ENCODE measurements at places on chromosomes 1 and 21.

GRCh38 chr21:37075214-37075770 lies 2.2 kb downstream of the TTC3 start:
- no peak for DNase-seq

GRCh38 chr1:32362474-32363313 lies at the start of the genes FAM229A and TSSK3:
FAM229A (minus strand) TSS chr1:32362485; CDS start chr1:32362091, 394 bp downstream.
TSSK3 (plus strand) TSS chr1:32362539; CDS start chr1:32362702, 163 bp downstream.
- no peak for DNase-seq

DNA sequence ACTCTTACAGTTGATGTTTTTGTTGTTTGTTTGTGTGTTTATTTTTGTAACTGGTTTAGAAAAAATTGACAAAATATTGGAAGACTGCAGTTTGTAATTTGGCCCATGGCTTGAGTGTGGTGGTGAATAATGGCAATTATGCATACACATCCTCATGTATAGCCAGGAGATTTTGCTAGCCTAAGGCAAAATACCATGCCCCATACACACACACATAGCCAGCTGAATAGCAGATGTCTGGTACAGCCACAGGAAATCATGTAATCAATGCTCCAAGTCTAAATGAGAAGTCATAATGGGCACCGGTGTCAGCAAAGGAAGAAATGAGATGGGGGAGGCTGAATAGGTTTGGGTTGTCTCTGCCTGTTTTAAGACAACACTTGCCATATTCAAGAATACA lies 135.2 kb upstream of the COA6 start:
- DNase-seq, result no peak

DNA sequence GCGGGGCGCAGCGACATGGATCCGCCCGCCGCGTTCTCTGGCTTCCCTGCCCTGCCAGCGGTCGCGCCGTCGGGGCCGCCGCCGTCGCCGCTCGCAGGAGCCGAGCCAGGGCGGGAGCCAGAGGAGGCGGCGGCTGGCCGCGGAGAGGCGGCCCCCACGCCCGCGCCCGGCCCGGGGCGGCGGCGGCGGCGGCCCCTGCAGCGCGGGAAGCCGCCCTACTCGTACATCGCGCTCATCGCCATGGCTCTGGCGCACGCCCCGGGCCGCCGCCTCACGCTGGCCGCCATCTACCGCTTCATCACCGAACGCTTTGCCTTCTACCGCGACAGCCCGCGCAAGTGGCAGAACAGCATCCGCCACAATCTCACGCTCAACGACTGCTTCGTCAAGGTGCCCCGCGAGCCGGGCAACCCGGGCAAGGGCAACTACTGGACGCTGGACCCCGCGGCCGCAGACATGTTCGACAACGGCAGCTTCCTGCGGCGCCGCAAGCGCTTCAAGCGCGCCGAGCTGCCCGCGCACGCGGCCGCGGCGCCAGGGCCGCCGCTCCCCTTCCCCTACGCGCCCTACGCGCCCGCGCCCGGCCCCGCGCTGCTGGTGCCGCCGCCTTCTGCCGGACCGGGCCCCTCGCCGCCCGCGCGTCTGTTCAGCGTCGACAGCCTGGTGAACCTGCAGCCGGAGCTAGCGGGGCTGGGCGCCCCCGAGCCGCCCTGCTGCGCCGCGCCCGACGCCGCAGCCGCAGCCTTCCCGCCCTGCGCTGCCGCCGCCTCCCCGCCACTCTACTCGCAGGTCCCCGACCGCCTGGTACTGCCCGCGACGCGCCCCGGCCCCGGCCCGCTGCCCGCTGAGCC lies 459 bp downstream of the FOXE3 start:
- DNase-seq, result no peak

DNA sequence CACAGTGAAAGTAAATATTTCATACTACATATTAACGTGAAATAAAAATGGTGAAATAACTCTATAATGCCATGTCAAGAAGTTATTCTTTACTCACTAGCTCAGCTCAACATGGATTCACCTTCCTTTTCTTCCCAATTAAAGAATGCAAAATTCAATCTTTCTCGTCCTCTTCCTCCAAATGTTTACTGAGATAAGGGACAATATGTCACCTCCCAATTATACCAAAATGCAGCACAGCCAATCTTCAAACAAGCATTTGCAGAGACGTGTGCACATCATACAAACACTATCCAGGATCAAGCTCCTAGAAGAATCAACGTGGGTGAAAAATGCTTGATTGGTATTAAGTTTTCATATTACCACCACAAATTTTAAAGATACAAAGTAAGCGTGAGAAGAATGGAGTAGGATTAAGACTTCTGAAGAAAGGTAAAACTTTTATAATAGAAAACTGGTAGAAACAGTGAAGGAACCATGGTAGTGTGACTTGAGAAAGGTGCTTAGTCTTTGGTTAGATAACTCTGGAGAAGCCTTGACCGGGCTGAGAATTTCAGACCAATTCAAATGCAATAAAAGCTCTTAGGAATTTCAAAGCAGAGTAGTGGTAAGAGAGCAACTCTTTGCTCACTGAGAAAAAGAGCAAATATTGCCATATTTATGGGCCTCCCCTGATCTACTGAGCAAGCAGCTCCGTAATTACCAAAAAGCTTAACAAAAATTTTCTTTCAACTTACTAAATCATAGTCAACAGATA lies 7.2 kb downstream of the PTP4A2 start:
- no peak for DNase-seq

GRCh38 chr1:202659541-202659940 lies 50.7 kb downstream of the SYT2 start:
- no peak for DNase-seq

GRCh38 chr1:77779529-77780281 lies at the start of gene MIGA1:
MIGA1 (plus strand) TSS chr1:77779649; CDS start chr1:77783253, 3,604 bp downstream.
- DNase-seq, result peak; percentile 82

GRCh38 chr1:167516404-167517388 lies 1.6 kb downstream of the CD247 start:
- DNase-seq, result no peak

DNA sequence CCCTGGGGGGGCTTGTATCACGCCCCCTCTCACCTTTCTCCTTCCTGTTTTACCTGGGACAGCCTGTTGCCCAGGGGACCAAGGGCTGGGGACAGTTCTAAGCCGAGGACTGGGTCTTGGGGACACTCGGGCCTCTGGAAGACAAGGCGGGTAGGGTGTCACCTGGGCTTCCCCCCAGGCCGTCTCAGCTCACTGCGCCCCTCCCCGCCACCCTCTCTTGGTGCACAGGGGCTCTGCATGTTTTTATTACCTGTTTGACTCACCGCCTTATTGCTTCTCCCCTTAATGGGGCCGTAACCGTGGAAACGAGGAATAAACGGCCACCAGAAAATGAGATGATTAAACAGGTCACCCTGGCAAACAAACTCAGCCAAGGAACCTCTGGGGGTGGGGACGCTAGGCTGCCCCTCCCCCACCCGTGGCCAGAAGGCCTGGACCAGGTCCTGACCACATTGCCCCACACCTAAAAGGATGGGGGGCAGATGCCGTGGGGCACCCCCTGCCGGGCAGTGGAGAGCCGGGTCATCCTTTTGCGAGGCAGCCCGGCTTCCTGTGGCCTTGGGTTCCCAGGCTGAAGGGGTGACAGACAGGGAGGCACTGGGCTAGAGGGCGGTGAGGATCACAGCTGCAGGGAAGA lies 109.9 kb downstream of the CASZ1 start:
- no peak for DNase-seq

DNA sequence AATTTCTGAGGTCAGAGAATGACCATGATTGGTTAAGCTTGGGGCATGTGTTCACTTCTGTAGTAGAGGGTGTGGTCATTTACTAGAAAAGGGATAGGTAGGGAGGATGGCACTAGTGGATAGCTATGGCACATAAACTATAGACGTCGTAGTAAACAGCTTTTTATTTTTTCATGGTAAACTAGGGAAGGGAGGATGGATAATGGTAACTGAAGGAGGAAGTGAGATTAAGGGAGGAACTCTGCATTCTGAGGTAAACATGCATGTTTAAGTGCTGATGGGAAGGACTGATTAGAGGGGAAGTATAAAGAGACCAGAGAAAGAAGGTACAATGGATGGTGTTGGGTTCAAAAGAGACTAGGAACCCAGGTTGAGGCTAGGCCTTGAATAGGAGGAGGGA lies 26.9 kb downstream of the PTGS2 start:
- DNase-seq, result no peak

DNA sequence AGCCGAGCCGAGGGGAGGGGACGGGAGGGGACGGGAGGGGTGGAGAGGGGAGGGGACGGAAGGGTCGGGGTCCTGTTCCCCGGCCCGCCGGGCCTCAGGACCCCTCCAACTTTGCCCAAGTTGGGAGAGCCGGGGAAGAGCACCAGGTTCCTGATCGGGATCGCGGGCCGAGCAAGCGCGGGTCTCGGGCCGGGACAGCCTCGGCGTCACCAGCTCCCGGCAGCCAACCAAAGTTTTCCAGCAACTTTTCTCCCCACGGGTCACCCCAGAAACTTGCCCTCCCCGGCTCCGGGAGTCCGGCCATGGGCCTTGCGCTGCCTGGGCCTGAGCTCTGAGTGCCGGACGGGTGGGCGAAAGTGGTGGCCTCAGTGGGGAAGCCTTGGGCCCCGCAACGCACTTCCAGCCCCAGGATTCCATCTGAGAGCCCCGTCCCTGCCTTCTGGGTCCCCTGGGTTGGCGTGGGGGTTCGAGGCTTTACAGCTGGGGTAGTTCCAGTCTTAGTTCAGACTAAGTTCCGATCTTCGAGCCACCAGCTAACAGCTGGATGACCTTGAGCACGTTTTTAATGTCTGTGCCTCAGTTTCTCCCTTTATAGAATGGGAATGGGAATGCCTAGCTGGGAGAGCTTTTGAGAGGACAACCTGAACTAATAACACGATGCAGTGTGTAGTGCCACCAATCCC lies 458 bp downstream of the ZC3H12A start:
- DNase-seq, result no peak

DNA sequence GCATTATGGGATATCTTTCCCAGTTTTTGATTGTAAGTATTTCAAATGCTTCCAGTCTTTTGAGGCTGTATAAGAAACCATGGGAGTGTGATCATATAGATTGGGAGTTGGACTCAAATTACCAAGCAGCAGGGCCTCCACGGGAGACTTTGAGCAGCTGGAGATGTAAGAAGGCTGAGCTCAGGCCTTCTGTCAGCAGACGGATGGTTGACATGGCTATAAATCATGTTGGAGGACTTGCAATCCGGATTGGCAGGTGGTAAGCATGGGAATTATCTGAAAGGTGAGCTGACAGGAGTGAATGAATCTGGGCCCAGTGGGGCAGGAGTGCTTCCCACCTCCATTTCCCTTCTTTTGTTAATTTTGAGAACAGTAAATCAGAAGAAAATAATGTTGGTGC lies 83.2 kb upstream of the PPM1J start:
- no peak for DNase-seq

GRCh38 chr1:89201106-89201794 lies 2.5 kb upstream of the GBP4 start:
- DNase-seq, result no peak

DNA sequence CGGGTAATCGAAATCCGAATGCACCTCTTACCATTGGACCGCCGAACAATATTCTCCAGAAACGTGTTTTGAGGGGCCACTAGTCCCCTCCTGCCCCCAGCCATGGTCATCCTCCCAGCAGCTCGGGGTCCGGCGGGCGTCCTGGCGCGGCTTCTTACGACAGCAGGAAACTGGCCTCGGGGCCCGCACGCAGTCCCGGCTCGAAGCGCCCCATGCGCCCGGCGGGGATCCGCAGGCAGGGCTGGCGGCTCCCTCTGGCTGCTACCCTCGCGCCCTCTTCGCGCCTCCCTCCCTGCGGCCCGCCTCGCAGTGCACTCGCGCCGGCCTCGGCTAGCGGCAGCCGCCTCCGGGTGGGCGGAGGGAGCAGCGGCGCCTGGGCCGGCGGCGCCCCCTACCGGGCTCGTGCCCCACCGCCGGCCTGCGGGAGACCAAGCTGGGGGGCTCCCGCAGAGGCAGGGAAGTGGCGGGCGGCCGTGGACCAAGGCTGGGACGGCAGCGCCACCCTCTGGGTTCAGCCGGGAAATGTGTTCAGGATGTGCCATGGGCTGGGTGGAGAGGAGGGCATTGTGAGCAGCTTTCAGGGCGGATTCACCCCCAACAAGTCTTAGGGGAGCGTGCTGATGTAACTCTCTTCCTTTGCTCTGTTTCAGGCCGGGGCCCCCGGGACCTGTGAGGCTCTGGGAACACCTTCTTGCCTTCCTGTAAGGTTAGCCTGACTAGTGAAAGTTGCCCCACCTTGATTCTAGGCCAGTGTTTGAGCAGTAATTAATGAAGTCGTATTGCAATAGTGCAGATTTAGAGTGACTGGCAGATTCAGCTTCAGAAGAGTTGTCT lies at the start of gene KCNH1:
Gene KCNH1 (minus strand): TSS at position 313 of the 834 bp plus-strand sequence. CDS start 203 bp downstream, at position 110.
- peak; percentile 69 for DNase-seq

GRCh38 chr1:199482426-199482825 lies 545.1 kb upstream of the NR5A2 start:
- DNase-seq, result no peak

- DNase-seq, result no peak
Measured at GRCh38 chr1:45623972-45624371, at the start of gene CCDC17. CCDC17 (minus strand) TSS chr1:45624054; CDS start chr1:45623909, 145 bp downstream.

DNA sequence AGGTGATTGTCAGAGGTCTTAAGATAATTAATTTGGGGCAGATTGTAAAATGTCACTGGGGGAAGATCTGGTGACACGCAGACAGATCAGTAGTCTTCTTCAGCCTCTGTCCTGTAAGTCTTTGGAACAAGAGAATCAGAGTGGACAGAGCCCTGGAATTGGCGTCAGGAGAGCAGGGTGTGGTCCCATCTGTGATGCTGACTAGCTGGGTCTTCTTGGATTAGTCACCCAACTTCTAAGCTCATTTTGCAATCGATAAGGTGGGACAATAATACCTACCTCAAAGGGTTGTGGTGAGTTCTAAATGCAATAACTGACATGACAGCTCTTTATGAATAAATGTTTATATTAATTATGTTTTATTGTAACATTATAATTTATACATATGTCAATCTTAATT lies 4.8 kb downstream of the FASLG start:
- no peak for DNase-seq

- no peak for DNase-seq
Measured at GRCh38 chr1:117541003-117541402, 64.8 kb upstream of the TENT5C start.

GRCh38 chr1:222373831-222374602 lies 173.9 kb downstream of the HHIPL2 start:
- DNase-seq, result no peak

DNA sequence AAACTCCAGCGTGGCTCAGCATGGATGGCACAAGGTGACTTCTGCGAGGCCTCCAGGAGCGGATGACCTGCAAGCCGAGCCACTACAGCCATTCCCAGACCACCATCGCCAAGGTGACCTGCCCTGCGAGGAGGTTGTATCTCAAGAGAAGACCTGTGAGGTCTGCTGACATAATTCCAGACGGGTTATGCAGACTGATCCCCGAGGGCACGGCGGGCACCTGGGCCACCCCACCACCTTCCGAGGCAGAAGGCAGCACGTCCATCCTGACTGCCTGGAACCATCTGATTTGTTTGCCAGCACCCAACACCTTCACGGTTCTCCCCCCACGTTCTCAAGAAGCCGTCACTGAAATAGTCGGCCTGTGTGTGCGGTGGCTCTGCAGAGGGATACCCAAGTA lies 56.8 kb upstream of the CNTN2 start:
- no peak for DNase-seq

DNA sequence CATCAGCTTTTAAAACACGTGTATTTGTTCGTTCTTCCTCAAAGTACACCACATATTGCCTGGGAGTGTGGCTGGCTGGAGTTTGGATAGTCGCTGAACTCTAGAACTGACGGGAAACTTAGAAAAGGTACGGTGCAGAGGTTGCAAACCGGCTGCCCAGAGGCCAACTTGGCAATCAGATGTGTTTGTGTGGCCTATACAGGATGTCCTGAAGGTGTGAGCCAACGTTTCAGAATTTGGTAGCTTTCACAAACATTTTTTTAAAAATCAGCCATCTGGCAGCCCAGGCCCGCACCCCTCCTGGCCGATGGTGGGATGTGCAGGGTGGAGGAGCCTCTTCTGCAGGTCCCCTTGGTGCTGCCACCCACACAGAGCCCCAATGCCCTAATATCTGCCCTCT lies 73.6 kb upstream of the SLC25A33 start:
- no peak for DNase-seq

GRCh38 chr1:28199328-28200233 lies 23.1 kb upstream of the PTAFR start:
- DNase-seq, result peak; percentile 52

All from stimulated activated CD4-positive, alpha-beta T cell treated with anti-CD3 and anti-CD28 coated beads, Interleukin-15, amount 100 ng/mL, for 48 hours (primary cell).